ENCODE measurements at places on chromosomes 3 and 15.

DNA sequence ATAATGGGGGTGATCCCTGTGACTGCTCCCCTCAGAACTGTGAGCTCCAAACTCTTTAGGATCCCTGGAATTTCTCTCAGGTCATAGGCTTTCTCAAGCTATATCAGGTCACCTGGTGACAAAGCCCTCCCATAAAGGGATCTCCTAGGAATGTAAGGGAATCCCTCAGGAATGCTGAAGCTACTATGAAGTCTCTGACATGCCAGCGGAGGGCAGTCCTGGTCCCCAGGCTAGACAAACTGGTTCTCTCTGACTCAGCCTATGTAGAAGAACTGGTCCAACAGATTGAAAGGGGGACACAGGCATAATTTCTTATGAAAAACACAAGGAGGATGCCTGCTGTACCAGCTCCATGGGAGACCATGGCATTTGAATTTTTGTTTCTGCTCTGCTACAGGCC lies 6.7 kb downstream of the LPCAT4 start:
- peaks cover 20% of the 10 kb centered on the region for H3K4me1 ChIP-seq
- no peak overlapping the region for H3K4me3 ChIP-seq
- peaks cover 59% of the 10 kb centered on the region for H3K36me3 ChIP-seq
- no peaks in the 10 kb centered on the region for H3K27me3 ChIP-seq
- no peak overlapping the region for H3K27ac ChIP-seq

DNA sequence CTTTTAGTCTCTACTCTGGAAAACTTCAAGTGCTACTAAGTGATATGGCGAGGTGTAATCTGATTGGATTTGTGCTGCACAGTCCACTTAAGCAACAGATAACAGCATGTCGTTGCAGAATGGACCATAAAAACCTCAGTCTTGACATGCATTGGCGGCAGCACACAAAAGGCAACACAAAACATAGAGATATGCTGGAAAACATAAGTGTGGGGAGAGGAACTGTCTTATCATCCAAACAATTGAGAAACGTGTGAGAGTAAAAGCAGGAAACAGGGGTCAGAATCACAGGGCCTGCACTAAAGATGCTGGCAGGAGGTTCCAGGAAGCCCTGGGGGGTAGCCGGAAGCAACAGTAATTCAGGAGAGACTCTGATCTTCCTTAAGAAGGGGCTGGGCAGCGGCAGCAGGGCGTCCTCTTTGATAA lies 82.1 kb downstream of the CGNL1 start:
- DNase-seq, result no peak
- H3K4me3 ChIP-seq, result no peak overlapping the region
- H3K4me1 ChIP-seq, result no peaks in the 10 kb centered on the region
- H3K36me3 ChIP-seq, result no peaks in the 10 kb centered on the region
- H3K27me3 ChIP-seq, result peaks cover 2% of the 10 kb centered on the region
- no peak overlapping the region for H3K27ac ChIP-seq

GRCh38 chr15:63502137-63502766 lies 2.1 kb upstream of the USP3 start:
- DNase-seq, result no peak
- H3K4me3 ChIP-seq, result peak overlapping the region; percentile 12
- no peaks in the 10 kb centered on the region for H3K27me3 ChIP-seq
- peaks cover 11% of the 10 kb centered on the region for H3K36me3 ChIP-seq
- peaks cover 60% of the 10 kb centered on the region for H3K4me1 ChIP-seq
- peak overlapping the region; percentile 98 for H3K27ac ChIP-seq

- peaks cover 5% of the 10 kb centered on the region for H3K36me3 ChIP-seq
- no peak overlapping the region for H3K4me3 ChIP-seq
- H3K4me1 ChIP-seq, result peaks cover 39% of the 10 kb centered on the region
- H3K27me3 ChIP-seq, result peaks cover 7% of the 10 kb centered on the region
- no peak overlapping the region for H3K27ac ChIP-seq
Measured at GRCh38 chr3:46544771-46545503, 21.2 kb downstream of the LRRC2 start.

DNA sequence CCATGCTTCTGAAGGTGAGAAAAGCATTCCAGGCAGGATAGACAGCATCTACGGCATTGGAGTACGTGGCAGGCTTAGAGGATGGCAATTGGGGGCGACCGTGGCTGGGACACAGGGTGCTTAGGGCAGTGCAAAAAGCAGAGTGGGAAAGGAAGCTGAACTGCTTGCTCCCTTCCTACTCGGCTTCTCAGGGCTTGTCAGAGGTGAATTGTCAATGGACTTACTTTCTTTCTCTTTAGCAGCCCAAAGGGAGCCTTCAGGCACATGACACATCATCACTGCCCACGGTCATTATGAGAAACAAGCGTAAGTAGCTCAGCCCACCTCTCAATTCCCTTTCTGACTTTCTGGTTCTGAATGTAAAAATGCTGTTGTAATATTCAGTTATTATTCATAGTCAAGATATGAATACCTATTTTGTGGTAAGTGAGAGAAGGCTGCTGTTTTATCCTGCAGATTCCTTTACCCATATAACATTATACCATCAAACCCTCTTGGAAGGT lies 84.3 kb downstream of the KLHL25 start:
- H3K4me3 ChIP-seq, result no peak overlapping the region
- H3K4me1 ChIP-seq, result peaks cover 31% of the 10 kb centered on the region
- H3K27ac ChIP-seq, result no peak overlapping the region
- no peaks in the 10 kb centered on the region for H3K27me3 ChIP-seq
- DNase-seq, result no peak

Measured in activated CD8-positive, alpha-beta T cell treated with anti-CD3 and anti-CD28 coated beads, Interleukin-2, amount 10 ng/mL, durations not matched to agents 7 days and 5 days (primary cell).